CD4-positive, CD25-positive, alpha-beta regulatory T cell (primary cell): ENCODE measurements at places on chromosomes 13 and 19. TPM values are rescaled to one million over a fixed set of nuclear protein-coding genes. Genes with fewer than 3 reads are reported as not detected.

GRCh38 chr19:57099199-57099661, 20.6 kb upstream of the USP29 start:
- DNase-seq = peak; percentile 22

DNA sequence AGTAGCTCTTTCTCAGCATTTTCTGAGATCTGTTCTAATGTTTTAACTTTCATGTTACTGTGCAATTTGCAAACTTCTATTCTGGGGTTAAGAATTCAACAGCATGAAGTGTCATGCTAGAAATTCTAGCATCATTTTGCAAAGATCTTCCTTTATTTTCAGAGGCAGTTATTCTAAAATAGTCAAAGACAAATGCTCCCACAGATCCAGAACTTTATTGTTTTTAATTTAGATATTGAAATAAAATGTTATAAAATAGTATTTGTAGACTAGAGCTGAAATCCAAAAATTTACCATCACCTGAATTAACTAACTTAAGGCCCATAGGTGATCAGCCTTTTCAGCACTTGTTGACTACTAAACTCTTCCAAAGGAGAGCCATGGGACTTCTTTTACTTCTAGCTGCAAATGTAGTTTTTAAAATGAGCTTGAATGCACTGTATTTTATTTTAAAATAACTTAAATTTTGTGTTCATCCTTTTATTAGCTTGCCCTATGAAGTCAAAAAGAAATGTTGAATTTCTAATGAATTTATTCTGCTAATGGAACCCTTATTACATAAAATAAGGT, 3.2 kb downstream of the MAB21L1 start:
- no peak for DNase-seq

- DNase-seq = no peak
Observed at GRCh38 chr19:7619671-7620441, 9.5 kb downstream of the XAB2 start.

- no peak for DNase-seq
Observed at GRCh38 chr13:71806886-71807285, 60.1 kb downstream of the DACH1 start.

DNA sequence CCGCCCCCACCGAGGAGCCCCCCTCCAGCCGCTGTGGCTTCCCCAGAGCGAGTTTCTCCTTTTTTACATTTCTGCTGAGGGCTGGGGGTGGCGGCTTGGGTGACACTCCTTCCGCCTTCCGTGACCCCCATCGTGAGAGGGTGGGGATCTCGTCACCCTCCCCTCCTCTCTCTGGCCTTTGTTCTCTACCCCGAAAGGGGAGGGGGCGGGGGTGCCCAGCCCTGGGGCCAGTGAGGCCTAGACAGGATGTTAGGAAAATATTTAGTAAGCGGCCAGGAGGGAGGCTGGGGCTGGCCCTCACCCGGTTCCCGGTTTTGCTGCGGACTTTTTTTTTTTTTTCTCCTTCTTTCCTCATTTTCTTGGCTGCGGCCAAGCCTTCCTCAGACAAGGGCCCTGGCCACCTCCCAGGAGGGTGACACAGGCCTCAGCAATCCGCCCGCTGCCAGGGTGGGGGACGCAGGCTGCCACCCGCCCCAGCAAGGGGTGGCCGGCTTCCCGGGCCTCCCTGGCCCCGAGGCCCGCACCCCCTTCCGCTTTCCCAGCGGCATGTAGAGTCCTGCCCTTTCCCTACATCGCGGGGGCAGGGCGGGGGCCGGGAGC, 3.9 kb downstream of the MIDN start:
- DNase-seq = peak; percentile 70

DNA sequence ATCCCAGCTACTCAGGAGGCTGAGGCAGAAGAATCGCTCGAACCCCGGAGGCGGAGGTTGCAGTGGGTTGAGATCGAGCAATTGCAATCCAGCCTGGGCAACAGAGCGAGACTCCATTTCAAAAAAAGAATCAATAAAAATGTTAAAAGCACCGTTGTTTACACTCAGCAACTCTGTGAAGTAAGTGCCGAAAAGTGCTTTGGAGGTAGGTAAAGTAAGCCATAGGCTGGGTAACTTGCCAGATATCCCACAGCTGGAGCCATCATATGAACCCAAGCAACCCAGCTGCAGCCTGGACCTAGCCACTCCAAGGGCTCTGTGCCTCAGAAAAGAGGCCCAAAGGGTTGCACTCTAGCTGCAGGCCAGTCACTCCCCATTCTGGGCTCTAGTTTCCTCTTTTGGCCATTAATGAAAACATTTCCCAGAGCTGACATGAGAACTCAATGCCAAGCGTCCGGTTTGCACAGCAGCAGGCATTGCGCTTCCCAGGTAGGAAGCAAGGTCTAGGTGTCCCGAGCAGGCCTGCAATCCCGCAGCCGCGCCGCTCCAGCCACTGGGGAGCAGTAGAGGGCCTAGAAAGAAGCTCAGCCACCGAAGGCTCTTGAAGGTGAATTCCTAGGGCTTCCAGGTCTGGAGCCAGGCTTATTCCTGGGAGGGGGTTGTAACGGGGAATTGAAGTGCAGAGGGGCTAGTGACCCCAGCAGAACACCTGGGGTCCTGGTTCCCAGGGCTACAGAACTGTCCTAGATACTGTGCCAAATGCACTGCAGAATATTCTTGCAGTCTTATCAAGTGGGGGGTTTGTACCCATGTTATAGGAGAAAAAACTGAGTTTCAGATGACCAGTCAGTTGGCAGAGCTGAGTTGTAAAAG, 4.1 kb upstream of the CD79A start:
- DNase-seq = peak; percentile 60

DNA sequence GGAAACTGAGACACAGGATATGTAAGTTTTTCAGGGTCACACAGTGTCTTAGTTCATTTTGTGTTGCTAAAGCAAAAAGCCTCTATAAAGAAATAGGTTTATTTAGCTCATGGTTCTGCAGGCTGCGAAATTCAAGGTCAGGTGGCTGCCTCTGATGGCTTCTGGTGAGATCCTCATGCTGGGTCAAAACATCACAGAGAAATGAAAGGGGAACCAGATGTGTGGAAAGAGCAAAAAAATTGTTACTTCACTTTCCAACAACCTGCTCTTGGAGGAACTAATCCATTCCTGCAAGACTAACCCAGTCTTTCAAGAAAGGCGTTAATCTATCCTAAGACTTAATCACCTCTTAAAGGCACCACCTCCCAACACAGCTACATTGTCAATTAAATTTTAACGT, 64.2 kb upstream of the UBL3 start:
- DNase-seq = no peak

DNA sequence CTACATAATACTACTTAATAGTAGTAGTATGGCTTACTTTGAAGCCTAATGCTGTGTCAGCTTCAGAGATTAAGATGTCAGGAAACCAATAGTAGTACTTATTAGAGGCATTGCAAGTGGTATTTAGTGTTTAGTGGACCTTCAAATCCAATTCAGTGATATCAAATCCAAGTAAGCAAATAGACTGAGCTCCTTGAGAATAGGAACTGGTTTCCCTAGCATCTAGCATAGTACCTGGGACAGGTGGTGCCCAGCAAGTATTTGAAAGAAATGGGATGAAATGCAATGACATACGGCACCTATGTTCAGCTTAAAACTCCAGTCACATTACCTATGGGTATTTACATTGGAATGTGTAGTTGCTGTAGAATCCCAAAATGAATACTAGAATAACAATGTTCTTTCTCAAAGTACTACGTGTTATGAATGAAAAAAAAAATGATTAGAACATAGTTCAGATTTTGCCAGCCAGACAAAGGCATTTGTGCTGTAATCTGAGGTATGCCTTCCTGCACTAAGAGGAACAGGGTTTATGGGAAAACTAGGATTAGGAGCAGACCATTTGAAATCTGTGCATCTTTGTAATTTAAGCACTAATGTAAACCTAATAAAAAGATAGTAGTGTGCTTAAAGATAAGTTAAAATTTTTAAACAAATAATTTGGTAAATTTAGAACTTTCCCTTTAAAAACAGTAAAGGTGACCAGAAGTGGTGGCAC, 17.1 kb downstream of the LSM14A start:
- DNase-seq = no peak

GRCh38 chr19:41555748-41556147, 20.2 kb upstream of the CEACAM21 start:
- DNase-seq = no peak

DNA sequence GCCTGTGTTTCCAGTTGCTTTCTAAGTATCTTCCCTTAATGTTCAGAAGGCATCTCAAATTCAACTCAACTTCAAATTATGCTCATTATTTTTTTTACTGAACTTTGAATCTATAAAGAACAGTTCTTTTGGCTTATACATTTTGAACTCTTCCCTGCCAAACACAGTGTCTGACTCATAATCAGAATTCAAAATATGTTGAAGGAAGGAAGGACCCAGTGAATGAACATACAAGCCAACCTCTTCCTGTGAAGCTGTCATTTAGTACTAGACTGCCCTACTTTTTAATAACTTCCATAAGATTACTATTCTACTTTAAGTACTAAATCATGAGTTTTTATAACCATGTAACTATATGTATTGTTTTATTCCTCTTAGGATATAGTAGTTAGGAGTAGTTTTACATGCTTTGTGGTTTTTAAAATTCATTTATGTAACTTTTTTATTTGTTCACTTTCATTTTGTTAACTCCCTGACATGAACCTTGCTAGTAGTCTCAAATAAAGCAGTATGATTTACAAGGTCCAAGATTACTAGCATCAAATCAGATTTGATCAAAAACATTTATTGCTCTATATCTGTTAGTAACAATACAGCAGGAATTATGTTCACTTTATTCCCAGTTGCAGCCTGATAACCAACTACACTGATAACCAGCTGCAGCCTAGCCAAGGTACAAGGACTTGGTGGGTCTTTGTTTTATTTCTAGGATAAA, 6.4 kb downstream of the NUDT15 start:
- DNase-seq = peak; percentile 8

- no peak for DNase-seq
Observed at GRCh38 chr13:30303269-30303668, 4.1 kb downstream of the KATNAL1 start.

- DNase-seq = no peak
Observed at GRCh38 chr19:2722541-2723344, 1.6 kb upstream of the DIRAS1 start.

GRCh38 chr13:30421093-30422053, 920 bp upstream of the UBE2L5 start:
- DNase-seq = peak; percentile 52

GRCh38 chr19:49932041-49932451, 2.7 kb upstream of the NUP62 start:
- DNase-seq = no peak

GRCh38 chr19:16148443-16149229, 5.2 kb downstream of the HSH2D start:
- no peak for DNase-seq

GRCh38 chr19:7447648-7448047, 41.2 kb downstream of the PEX11G start:
- DNase-seq = no peak

- no peak for DNase-seq
Observed at GRCh38 chr13:52806029-52806428, 42.4 kb downstream of the PCDH8 start.

- no peak for DNase-seq
Observed at GRCh38 chr19:17391371-17392151, 2.4 kb downstream of the CCDC194 start.

GRCh38 chr13:70051531-70051930, 56.1 kb upstream of the ATXN8OS start:
- no peak for DNase-seq

GRCh38 chr13:94154367-94154766, 325.1 kb downstream of the DCT start:
- DNase-seq = no peak

DNA sequence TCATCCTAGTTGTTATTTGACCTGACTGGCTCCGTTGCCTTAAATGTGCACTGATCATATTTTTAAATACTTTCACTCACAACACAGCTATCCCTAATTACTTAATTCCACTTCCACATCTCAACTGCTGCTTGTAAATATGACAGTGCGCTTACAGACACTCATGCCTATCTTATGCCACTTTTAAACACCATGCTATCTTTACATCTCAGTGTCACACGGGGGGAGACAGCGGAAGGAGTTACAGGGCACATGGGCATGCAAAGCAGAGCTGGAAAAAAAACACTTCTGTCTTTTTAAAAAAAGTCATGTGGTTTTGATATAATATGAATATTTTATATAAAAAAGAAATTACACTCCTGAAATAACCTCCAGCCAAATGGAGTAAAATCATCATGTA, 44.1 kb downstream of the SMAD9 start:
- DNase-seq = no peak

GRCh38 chr13:110251193-110251819, 55.7 kb downstream of the COL4A1 start:
- DNase-seq = no peak

- no peak for DNase-seq
Observed at GRCh38 chr13:55566334-55566733, 1574.4 kb upstream of the PRR20A start.

GRCh38 chr13:91406619-91407018, 8.2 kb downstream of the GPC5 start:
- peak; percentile 7 for DNase-seq

The ISOC2 gene
- total RNA-seq = 6.3 TPM

The TMEM221 gene
- not detected for total RNA-seq

The LYPD3 gene
- 12.7 TPM for total RNA-seq

The PALM gene
- not detected for total RNA-seq

The COL5A3 gene
- total RNA-seq = 2.1 TPM
